ENCODE measurements at places on chromosomes 11 and 22. TPM values are rescaled to one million over a fixed set of nuclear protein-coding genes. Genes with fewer than 3 reads are reported as not detected.

- no peak for DNase-seq
Observed at GRCh38 chr22:31654408-31654807, 7.6 kb downstream of the PISD start.

The OR8B3 gene
- total RNA-seq, result not detected

DNA sequence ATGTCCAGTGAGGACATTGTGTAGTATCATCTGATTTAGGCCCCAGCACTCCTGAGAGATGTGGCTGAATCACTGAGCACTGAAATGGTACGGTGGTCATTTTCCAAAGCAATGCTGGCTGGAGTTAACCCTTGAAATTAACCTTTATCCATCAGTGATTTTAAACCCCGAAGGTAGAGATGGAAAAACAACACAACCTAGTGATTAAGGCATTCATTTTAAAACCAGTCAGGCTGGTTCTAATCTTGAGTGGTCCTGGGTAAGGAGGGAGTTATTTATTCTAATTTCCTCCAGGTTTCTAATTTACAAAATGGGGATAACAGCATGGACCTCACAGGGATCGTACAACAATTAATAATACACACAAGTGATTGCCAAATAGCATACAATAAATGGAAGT is 6.6 kb upstream of the CSNK2A3 start:
- no peak for DNase-seq

GRCh38 chr11:1035577-1036283 is 788 bp downstream of the MUC6 start:
- DNase-seq, result no peak

The PRR33 gene
- not detected for total RNA-seq

The OR51I2 gene
- total RNA-seq, result not detected

- peak; percentile 70 for DNase-seq
Observed at GRCh38 chr11:73189315-73189714, 28.8 kb upstream of the P2RY2 start.

GRCh38 chr22:19643448-19644313 is 70.6 kb upstream of the SEPTIN5 start:
- no peak for DNase-seq

GRCh38 chr11:34654483-34655334 is 33.8 kb downstream of the EHF start:
- peak; percentile 87 for DNase-seq

The OR51S1 gene
- total RNA-seq, result not detected

DNA sequence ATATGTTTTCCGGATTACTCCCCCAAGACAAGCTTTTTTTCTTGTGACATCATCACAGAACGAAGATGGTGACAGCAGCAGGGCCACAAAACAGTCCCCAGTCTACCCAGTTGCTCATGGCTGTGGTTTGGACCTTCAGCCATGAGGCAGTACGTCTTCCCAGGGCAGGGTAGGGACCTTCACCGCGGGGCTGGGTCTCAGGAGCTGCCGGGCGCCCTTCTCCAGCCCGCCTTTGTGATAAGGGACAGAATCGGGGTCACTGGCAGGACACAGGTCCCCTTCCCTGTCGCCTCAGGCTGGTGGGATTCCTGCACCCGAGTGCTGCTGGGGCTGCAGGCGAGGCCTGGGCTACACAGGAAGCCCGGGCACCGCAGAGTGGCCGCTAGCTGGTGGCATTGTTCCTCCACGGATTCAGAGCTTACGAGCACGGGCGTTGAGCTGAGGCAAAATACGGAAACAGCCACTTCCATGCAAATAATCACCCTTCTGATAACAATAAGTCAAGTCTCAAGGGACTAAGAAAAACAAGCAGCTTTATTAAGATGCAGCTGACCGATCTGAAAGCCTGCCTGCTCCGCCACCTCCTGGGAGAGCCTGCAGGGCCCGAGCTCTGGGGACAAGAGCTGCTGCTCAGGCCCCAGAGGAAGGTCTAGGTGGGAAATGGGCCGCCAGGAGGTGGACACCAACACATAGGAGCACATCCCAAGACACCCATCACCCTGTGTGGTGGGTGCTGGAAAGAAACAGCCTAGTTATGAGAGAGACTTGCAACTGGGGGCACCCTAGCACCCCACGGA is 12.3 kb downstream of the TBX1 start:
- DNase-seq, result peak; percentile 48

DNA sequence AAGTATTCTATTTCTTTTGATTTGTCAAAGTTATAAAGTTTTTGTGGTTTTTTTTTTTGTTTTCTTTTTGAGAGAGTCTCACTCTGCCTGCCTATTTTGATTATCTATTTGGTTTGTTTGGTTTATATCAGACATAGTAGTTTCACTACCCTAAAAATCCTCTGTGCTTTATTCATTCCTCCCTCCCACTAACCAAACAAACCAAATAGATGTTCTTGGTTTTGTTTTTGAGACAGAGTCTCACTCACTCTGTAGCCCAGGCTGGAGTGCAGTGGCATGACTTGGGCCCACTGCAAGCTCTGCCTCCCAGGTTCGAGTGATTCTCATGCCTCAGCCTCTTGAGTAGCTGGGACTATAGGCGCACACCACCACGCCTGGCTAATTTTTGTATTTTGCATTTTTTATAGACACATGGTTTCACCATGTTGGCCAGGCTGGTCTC is 67.9 kb downstream of the ENTHD1 start:
- no peak for DNase-seq

The MCHR1 gene
- not detected for total RNA-seq
